Cerebellum (tissue), 4 donors: ENCODE measurements at places on chromosomes 5 and 9.

GRCh38 chr5:36346896-36347690 lies 45.4 kb upstream of the RANBP3L start:
- no peak for DNase-seq

- DNase-seq: no peak
These were observed 37.0 kb downstream of the DMAC1 start for GRCh38 chr9:7762600-7762999.

- DNase-seq: no peak
These were observed 219.9 kb downstream of the FSTL4 start for GRCh38 chr5:133392448-133392847.

- no peak for DNase-seq
These were observed 485.7 kb downstream of the CSNK1G3 start for GRCh38 chr5:123997462-123998215.

GRCh38 chr5:86625148-86625547 lies 7.4 kb downstream of the COX7C start:
- no peak for DNase-seq

DNA sequence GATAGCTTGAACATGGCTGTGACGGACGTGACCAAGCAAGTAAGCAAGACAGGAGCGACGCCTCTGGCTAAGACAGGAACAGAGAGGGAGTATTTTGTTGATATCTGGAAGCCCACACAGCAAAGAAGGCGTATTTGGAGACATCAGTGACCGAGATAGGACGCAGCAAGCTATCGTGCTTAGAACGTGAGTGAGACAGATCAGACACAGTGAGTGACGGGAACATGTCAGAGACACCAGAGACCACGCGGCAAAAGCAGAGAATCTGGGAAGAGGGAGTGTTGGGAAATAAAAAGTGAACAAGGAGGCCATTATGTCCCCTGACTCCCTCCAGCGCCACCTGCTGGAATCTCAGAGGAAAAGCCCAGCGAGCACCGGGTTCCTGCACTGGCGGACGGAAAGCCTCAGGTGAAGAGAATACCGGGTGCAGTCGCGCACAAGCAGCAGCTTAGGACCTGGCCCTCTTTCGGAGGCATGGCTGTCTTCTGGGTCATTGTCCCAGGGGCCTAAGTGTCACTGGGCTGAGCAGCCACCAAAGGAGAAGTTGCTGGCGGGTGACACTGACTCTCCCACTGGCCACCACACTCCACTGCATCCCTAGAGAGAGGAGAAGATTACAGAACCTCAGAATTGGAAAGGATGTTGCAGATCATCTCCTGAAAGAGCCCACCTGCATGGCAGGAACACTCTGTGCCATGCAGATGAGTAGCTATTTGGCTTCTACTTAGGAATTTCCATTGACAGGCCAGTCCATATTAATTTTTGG lies 99.1 kb downstream of the FBXO38 start:
- DNase-seq: no peak

GRCh38 chr9:27460226-27461023 lies 63.7 kb upstream of the IFNK start:
- no peak for DNase-seq

GRCh38 chr5:2178528-2178927 lies 295.8 kb upstream of the IRX4 start:
- no peak for DNase-seq

DNA sequence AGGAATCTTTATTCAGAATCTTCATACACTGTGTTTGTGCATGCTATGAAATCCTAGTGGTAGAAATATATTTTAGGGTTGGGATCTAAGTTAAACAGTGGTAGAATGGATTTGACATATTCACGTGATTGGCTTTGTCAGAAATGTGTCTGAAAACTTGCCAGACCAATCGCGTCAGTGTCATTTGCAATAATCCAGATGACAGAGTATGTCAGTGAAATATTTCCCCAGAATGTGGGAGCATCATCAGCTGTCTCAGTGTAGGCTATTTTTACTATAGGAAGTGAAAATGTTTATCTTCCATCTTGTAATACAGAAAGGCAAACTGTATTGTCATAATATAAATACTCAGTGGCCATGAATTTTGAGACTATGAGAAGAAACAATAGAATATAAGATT lies 220.6 kb upstream of the EDIL3 start:
- no peak for DNase-seq

GRCh38 chr5:179680780-179681401 lies at the start of gene CBY3:
TSS of gene CBY3 (minus strand) at chr5:179681034. CDS start at chr5:179680918, 116 bp downstream.
- no peak for DNase-seq

- DNase-seq: no peak
These were observed 15.3 kb upstream of the MED10 start for GRCh38 chr5:6393596-6394194.

DNA sequence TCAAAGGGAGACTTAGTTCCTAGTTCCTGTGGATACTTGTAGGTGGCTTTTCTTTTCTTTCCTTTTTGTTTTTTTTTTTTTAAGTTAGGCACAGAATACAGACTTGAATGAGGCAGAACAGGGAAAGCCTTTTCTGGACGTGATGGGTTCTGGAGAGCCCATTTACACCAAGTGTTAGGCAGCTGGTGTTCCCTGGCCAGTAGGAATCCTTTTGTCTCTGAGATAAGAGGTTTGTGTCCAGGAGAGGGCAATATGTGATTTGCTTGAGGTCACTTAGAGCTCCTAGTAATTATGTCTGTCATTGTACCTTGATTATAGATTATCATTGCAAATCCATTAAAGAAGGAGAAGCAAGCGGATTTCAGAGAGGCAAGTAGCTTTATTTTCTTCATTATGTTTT lies 9.1 kb downstream of the MEGF10 start:
- DNase-seq: no peak

DNA sequence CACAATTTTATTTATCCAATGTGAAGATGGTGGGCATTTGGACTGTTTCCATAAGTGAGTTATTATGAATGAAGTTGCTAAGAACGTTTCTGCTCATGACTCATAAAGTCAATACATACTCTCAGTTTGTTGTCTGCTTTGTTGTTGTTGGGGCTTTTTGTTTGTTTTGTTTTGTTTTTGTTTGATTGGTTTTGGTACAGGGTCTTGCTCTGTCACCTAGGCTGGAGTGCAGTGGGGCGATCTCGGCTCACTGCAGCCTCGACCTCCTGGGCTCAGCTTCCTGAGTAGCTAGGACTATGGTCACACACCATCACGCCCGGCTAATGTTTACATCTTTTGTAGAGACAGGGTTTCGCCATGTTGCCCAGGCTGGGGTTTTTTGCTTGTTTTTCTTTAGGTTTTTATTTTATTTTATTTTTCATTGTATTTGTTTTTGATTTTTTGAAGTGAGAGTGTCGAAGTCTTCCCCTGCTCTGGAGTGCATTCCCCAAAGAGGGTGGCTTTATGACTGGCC lies 18.0 kb downstream of the TRIM7 start:
- no peak for DNase-seq

DNA sequence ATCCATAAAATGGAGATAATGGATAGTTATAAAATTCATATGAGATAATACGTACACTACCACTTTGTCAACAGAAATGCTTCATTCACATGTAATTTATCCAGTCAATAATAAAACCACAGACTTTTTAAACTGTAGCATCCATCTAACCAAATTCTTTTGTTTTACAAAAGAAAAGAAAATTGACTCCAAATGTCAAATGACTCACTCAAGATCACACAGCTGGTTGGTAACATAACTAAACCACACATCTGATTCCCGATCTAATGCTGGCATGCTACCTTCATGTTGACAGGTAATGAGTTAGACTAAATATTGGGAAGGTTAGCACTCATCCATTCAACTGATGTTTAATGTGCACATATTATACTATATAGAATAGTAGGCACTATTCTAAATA lies 4.9 kb downstream of the FRMD3 start:
- DNase-seq: no peak

DNA sequence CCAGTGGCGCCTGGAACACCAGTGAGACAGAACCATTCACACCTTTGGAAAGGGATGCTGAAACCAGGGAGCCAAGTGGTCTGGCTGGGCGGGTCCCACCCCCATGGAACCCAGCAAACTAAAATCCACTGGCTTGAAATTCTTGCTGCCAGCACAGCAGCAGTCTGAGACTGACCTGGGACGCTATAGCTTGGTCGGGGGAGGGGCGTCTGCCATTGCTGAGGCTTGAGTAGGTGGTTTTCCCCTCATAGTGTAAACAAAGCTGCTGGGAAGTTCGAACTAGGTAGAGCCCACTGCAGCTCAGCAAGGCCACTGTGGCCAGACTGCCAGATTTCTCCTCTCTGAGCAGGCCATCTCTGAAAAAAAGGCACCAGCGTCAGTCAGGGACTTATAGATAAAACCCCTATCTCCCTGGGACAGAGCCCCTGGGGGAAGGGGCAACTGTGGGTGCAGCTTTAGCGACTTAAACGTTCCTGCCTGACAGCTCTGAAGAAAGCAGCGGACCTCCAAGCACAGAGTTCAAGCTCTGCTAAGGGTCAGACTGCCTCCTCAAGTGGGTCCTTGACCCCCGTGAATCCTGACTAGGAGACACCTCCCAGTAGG lies 42.0 kb upstream of the FKTN start:
- no peak for DNase-seq

DNA sequence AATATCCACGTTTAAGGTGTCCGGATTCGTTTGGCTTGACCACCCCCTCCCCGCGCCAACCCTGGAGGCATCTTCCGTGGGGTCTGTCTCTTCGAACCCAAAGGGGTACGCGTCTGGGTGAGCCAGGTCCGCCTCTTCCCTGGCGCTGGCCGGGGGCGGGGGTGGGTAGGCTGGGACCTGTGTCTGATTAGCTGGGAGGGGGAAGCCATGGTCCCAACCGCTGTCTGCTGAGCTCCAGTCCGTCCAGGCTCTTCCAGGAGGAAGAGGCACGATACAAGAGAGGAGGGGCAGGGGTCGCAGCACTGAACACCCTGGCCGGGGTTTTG lies at the start of gene LVRN:
Gene LVRN (plus strand): TSS at position 237 of the 326 bp plus-strand sequence. CDS start 143 bp downstream, outside the sequence.
- DNase-seq: no peak

- no peak for DNase-seq
These were observed 121.5 kb upstream of the RAI14 start for GRCh38 chr5:34534523-34535103.

- DNase-seq: peak; percentile 81
These were observed 360.2 kb downstream of the DEPDC1B start for GRCh38 chr5:60339691-60340201.

DNA sequence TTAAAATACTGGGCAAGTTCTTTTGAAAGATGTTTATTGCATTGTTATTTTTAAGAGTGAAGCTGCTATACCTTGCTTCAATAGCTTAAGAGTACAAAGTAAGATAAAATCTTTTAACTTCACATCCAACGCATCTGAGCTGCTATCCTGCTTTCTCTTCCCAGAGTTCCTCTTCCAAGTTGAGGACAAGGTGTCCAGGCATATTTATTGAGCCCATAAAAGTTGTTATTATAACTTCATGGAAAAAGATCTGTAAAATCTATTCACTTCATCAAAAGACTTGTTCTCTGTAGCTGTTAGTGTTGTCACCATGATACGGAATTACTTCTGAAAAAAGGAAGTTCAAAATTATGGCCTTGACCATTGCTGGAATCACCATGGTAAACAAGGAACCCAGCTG lies 306.2 kb upstream of the ELAVL2 start:
- no peak for DNase-seq
